ENCODE measurements at places on chromosomes 7 and 10. TPM values are rescaled to one million over a fixed set of nuclear protein-coding genes. Genes with fewer than 3 reads are reported as not detected.

The ZNF273 gene
- total RNA-seq: 7.3 TPM

The WDFY4 gene
- total RNA-seq: 2.9 TPM

The GRM3 gene
- total RNA-seq: not detected

The GALNT17 gene
- total RNA-seq: not detected

The CDHR1 gene
- 0.30 TPM for total RNA-seq

The SPDYE3 gene
- not detected for total RNA-seq

The CREM gene
- 61.9 TPM for total RNA-seq

The ERVW-1 gene
- total RNA-seq: not detected

The GPR15LG gene
- total RNA-seq: not detected

The SLC39A12 gene
- not detected for total RNA-seq

The TLX1 gene
- total RNA-seq: not detected

The ZPBP gene
- not detected for total RNA-seq

The SLC13A1 gene
- not detected for total RNA-seq

The CARD11 gene
- total RNA-seq: 134 TPM

The IFIT1B gene
- not detected for total RNA-seq

The PKD1L1 gene
- 0.10 TPM for total RNA-seq

The CYP26C1 gene
- not detected for total RNA-seq

The SPDYE1 gene
- not detected for total RNA-seq

Measured in activated naive CD4-positive, alpha-beta T cell treated with anti-CD3 and anti-CD28 coated beads, Interleukin-2, amount 10 ng/mL, durations not matched to agents 5 hours and 36 hours (primary cell).